ENCODE measurements at places on chromosomes 5 and 9. TPM values are rescaled to one million over a fixed set of nuclear protein-coding genes. Genes with fewer than 3 reads are reported as not detected.

DNA sequence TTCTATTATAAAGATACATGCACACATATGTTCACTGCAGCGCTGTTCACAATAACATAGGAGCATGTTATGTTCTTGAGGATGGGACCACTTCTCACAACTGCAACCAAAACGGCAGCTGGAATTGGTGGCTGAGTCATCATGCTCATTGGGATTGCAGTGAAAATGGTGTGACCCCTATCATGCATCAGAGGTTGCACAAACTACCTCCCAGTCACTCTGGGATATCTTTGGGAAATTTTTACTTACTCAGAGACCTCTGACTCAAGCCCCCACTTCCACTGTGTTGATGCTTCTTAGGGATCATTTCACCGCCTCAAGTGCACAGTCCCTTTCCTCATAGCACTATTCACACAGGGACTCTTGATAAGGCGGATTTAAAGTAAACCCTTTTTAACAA lies 474.1 kb downstream of the BNC2 start:
- DNase-seq: no peak
- no peaks in the 10 kb centered on the region for H3K4me1 ChIP-seq
- H3K27ac ChIP-seq: no peak overlapping the region
- H3K27me3 ChIP-seq: no peaks in the 10 kb centered on the region
- H3K36me3 ChIP-seq: no peaks in the 10 kb centered on the region
- no peak overlapping the region for H3K4me3 ChIP-seq

DNA sequence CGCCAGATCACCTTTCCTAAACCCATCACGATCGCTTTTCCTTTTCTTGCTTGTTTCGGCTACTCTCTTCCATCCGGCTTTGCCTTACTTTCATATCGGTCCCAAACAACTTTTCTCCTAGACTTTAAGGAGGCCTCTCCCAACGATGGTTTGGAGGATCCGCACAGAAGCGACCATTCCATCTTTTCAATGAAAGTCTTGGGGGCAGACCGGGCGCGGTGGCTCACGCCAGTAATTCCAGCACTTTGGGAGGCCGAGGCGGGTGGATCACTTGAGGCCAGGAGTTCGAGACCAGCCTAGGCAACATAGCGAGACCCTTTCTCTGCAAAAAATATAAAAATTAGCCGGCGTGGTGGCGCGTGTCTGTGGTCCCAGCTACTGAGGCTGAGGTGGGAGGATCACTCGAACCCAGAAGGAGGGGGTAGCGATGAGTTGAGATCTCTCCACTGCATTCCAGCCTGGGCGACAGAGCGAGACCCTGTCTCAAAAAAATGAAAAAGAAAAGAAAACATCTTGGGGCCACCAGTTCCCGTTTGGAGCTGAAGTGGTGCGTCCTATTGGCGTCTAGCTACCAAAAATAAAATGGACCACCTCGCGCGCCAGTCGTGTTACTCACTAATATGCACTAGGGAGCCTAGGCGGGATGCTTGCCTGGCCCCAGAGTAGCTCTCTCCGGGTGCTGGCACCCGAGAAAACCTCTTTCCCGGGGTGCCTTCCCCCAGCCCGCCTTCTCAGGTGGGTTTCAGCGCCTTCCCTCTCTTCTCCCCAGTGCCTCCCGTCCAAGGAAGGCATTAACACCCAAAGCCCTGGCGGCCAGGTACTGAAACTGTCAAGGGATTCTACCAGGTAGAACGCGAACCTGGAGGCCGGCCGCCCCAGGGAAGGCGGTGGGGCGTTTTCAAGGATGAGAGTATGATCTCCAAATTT lies 800 bp upstream of the AP3B1 start:
- peak overlapping the region; percentile 86 for H3K27ac ChIP-seq
- no peaks in the 10 kb centered on the region for H3K36me3 ChIP-seq
- peak overlapping the region; percentile 95 for H3K4me3 ChIP-seq
- peaks cover 7% of the 10 kb centered on the region for H3K4me1 ChIP-seq
- H3K27me3 ChIP-seq: no peaks in the 10 kb centered on the region

TMOD1 gene
- total RNA-seq: 2.5 TPM

- no peak overlapping the region for H3K27ac ChIP-seq
- H3K36me3 ChIP-seq: no peaks in the 10 kb centered on the region
- H3K4me3 ChIP-seq: no peak overlapping the region
- DNase-seq: no peak
- H3K27me3 ChIP-seq: no peaks in the 10 kb centered on the region
These were observed 283.6 kb downstream of the ARHGAP26 start for GRCh38 chr5:143053780-143054179.

DNA sequence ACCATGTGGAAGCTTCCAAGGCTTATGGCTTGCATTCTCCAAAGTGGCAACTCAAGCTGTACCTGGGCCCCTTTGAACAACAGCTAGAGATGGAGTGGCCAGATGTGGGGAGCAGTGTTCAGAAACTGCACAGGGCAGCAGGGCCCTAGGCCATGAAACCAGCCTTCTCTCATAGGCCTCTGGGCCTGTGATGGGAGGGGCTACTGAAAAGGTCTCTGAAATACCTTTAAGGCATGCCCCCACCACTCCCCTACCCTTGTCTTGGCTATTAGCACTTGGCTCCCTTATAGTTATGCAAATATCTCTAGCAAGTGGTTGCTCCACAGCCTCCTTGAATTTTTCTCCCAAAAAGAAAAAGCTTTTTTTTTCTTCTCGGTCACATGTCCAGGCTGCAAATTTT lies 1014.6 kb downstream of the DTWD2 start:
- no peaks in the 10 kb centered on the region for H3K4me1 ChIP-seq
- H3K4me3 ChIP-seq: no peak overlapping the region
- H3K27me3 ChIP-seq: no peaks in the 10 kb centered on the region
- no peak overlapping the region for H3K27ac ChIP-seq
- DNase-seq: no peak
- no peaks in the 10 kb centered on the region for H3K36me3 ChIP-seq
